ENCODE measurements at places on chromosomes 2 and 18.

- DNase-seq, result no peak
Observed at GRCh38 chr2:144894612-144895599, 375.0 kb upstream of the ZEB2 start.

- DNase-seq, result no peak
Observed at GRCh38 chr2:160898581-160899307, 261.5 kb upstream of the TANK start.

- no peak for DNase-seq
Observed at GRCh38 chr2:109712746-109713145, 81.4 kb upstream of the RGPD5 start.

GRCh38 chr2:109694190-109694589 lies 80.0 kb downstream of the SOWAHC start:
- no peak for DNase-seq

DNA sequence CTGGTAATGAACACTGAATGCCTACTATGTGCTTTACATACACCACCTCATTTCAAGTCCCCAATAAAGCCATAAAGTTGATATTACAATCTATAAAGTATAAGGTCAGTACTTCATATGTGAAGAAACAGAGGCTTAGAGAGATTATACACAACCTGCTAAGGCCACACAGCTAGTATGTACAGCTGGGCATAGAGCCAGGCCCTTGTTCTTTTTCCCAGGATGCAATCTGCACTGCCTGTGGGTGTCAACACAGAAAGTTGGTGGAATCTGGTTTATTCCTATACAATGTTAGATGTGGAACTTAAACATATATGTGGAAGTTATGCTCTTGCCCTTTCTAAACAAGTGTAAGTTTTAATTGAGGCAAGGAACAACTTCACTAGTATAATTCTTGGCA lies 32.8 kb downstream of the INSIG2 start:
- no peak for DNase-seq

DNA sequence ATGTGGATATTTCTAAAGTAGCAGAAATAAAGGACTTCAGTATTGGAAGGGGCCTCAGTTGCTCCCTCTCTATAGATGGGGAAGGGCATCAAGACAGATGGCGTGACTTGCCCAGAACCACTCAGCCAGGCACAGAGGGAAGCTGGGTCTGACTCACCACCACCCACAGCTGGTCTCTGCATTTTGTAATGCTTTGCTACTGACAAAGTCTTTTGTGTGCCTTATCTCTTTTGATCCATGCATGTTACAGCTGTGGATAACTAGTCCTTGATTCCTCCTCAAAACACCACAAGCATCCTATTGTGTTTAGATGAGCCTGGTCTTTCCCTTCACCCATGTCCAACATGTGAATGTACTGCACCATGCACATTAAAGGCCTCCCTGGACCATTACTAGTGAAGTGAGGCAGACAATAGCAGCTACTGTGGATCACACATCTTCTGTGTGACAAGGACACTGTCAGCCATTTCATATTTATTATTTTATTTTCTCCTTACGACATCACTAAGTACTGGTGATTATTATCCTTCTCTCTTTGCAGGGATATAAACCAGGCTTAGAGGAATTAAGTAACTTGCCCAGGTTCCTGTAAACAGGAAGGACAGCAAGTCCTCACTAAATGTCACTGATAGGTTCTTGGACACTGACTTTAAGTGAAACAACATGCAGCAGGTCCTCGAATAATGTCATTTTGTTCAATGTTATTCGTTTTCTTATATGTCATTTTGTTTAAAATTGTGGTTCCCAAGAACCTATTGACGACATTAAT lies 29.6 kb upstream of the IL37 start:
- no peak for DNase-seq

- no peak for DNase-seq
Observed at GRCh38 chr2:39757156-39757555, 21.9 kb downstream of the THUMPD2 start.

- DNase-seq, result no peak
Observed at GRCh38 chr18:78713726-78714125, 265.9 kb upstream of the SALL3 start.

DNA sequence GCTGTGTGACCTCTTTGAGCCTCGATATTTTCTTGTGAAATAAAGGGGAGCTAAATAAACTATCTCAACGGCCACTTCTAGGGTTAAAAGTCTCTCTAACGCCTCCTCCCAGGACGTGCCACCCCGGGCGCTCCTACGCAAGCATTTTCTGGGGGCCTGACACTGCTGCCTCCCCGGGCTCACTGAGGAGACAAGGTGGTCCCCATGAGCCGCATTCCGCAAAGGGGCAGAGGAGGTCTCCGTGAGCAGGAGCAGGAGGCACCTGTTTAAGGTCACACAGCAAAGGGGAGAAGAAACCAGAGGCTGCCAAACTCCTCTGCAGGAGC lies 913 bp upstream of the WNT10A start:
- DNase-seq, result no peak

GRCh38 chr2:156803243-156803642 lies 367.1 kb downstream of the GPD2 start:
- DNase-seq, result no peak

DNA sequence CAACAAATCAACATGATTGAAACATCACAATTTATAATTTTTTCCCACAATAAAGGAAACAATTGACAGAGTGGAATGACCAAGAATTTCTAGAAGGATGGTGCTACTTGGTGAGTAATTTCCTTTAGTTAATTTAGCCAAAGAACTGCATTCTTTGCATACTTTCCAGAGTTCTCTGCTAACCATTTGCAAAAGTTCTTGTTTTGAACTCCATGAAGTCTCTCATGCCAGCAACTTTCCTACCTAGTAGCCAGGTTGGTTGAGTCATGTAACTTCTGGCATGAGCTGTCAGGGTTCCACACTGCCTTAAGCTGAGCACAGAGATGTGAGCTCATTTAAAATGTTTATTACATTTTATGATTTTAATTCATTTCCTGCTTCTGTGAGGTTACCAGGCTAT lies 539.6 kb downstream of the PID1 start:
- no peak for DNase-seq

All from activated CD4-positive, alpha-beta T cell treated with anti-CD3 and anti-CD28 coated beads, Interleukin-2, amount 50 U/mL, for 24 hours (primary cell).